ENCODE measurements at places on chromosomes 4 and X.

DNA sequence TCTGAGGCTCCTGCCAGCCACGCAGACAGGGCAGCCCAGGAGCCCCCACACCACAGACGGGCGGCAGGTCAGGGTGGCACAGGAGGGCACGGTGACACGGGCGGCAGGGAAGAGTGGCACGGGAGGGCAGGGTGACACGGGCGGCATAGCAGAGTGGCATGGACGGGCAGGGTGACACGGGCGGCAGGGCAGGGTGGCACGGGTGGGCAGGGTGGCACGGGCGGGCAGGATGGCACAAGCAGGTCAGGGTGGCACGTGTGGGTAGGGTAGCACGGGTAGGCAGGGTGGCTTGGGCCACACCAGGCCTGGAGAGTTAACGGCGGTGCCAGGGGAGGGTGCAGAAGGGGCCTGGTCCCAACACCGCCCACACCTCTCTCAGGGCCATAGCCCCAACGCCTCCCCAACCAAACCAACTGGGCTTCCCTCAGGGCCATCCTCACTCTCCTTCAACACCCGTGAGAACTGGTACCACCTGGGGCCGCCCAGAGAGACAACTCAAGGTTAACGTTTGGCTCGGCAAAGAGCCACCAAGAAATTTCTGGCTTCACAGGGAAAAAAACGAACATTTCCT is 3.4 kb downstream of the CTBP1 start:
- DNase-seq: no peak

GRCh38 chr4:155785828-155786227 is 27.0 kb downstream of the GUCY1B1 start:
- DNase-seq: no peak

DNA sequence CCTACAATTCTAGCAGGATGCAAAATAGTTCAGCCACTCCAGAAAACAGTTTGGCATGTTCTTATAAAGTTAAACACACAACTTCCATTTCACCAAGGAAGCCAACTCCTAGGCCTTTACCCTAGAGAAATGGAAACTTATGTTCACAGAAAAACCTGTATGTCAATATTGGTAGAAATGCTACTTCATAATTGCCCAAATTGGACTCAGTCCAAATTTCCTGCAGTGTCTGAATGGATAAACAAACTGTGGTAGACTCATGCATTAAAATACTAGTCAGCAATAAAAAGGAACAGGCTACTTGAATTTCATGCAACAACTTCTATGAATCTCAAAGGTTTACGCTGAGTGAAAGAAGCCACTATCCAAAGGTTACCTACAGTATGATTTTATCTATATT is 1738.8 kb upstream of the IGFBP7 start:
- no peak for DNase-seq

DNA sequence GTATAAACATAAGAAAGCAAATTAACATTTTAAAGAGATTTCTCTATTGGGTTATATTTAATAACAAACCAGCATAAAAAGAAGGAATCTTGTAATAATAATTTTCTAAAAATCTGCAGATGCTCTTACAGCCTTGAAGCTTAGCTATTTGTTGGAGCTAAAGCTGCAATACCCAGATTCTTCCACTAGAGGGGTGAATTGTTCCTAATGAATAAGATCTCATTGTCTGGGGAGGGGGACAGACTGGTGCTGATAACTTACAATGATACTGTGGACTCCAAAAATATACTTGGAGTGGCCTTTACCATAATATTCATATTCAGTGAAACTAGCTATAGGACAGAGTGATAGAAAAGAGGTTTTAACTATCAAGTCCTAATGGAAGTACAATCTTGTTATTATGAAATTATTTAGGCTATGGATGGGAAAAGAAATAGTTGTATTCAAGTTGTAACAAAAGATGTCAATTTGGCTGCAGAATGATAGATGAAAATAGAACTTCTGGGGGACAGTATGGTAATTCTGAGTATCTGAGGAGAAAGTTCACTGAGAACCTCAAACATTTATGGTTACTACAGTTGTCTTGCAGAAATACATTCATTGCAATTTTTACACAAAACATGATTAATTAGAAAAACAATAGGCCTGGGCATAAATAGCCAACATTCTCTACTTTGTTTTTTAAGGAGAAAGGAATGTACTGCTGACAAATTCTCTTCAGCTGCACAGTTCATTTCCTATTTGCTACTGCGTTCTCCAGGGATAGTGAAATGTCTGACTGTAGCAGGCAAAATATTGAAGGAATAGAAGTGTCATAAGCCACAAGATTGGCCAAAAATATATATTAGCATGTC is 443.3 kb downstream of the GBA3 start:
- DNase-seq: peak; percentile 23

GRCh38 chr4:174119051-174119450 is 164.4 kb downstream of the FBXO8 start:
- peak; percentile 6 for DNase-seq

DNA sequence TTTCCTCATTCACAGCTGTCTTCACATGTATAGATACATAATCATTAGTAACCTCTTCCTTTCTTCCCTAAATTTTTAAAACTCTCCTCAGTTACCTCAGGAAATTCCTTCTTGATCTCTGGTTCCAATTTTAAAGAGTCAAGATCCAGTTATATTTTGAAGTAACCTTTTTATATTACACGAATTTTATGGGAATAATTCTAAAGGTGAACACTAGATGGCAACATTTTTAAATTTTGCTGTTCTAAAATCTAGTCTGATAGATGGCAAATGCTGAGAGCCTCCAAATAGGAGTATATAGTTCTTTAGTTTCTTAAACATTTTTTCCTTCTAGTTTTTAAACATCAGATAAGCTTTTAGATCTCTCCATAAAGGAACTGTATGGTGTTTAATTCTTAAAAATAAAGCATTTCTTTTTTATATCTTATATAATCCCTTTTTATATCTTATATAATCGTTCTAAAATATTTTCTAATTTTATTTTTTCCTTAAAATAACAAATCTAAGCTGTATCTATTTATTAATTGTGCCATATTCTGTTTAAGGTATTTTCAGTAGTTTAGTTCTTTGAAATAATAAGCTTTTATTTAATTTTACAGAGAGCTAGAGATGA is 37.9 kb upstream of the PAPSS1 start:
- DNase-seq: no peak

DNA sequence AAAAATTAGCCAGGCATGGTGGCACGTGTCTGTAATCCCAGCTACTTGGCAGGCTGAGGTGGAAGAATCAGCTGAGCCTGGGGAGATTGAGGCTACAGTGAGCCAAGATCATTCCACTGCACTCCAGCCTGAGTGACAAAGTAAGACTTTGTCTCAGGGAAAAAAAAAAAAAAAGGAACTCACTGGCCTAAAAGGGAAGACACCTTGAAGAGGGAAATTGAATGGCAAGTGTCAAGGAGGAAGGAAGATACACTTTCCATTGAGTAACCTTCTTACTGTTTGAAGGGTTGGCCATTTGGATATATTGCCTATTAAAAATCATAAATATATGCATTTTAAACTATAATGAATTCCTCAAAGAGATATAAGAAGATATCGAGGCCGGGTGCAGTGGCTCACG is 147.5 kb upstream of the FAM241A start:
- no peak for DNase-seq

DNA sequence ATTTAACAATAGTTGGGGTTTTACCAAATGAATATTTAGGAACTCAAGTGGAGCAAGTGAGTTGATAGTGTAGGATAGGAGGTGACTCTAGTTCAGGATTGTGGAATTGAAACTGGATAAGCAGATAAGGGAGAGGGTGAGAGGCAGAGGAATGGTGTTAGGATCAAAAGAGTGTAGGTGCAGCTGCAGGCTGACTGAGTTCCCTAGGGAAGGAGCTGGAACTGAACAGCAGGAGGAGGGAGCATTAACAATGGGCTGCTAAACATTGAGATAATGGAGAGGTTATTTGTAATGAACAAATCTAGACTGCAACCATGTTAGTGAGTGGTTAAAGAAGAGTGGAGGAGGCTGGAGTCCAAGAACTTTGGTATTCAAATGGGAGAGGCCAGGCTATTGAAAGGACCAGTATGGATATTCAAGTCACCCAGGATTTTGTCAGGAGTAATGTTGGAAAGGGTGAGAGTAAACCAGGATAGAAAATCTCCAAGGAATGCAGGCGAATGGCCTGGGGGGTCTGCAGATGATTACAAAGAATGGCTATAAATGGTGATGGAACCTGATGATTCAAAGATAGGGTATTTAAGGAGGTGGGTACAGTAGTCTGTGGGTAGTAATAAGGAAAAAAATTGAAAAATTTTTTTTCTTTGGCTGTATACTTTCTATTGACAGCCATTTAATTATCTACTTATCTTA is 497.1 kb upstream of the TENM3 start:
- no peak for DNase-seq

- DNase-seq: no peak
Observed at GRCh38 chrX:134144231-134144630, 92.8 kb upstream of the CCDC160 start.

GRCh38 chrX:77505227-77505626 is 58.0 kb downstream of the FGF16 start:
- peak; percentile 24 for DNase-seq

GRCh38 chrX:151515237-151515636 is 48.2 kb upstream of the PASD1 start:
- no peak for DNase-seq

- peak; percentile 60 for DNase-seq
Observed at GRCh38 chrX:72268597-72269365, 8.3 kb downstream of the RPS4X start.

- no peak for DNase-seq
Observed at GRCh38 chr4:150173432-150173861, 95.2 kb downstream of the DCLK2 start.

GRCh38 chrX:85244450-85245211 is 840 bp downstream of the ZNF711 start:
- DNase-seq: no peak

DNA sequence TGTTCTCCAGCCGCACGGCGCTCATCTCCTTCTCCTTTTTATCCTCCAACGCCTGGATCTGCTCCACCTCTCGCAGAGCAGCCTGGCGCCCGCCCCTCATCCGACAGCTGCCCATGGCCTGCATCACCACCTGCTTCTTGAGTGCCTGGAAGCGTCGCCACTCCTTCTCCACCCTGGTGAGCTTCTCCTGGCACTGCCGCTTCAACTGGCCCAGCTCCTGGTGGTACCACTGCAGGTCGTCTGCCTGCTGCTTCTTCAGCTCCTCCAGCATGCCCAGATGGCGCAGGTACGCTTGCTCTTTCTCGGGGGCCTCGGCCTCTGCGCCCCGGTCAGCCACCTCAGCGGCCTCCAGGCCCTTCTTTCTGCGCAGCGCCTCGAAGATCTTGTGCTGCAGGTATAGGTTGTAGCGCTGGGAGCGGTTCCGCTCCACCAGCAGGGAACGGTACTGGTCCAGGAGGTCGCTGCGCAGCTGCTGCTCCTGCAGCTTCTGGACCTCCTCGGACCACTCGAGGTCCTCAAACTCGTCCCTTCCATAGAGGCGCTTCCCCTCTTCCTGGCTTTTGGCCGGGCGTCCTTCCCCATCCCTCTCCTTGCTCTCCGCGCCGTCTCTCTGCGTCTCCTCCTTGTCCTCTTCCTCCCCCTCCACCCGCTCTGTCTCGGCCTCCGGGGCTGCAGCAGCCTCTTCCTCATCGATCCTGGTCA is 1.2 kb upstream of the TADA2B start:
- no peak for DNase-seq
